ENCODE measurements at places on chromosomes 2 and 18. TPM values are rescaled to one million over a fixed set of nuclear protein-coding genes. Genes with fewer than 3 reads are reported as not detected.

The MAP3K19 gene
- not detected for total RNA-seq

The AKAIN1 gene
- not detected for total RNA-seq

The TGFA gene
- 1.2 TPM for total RNA-seq

DNA sequence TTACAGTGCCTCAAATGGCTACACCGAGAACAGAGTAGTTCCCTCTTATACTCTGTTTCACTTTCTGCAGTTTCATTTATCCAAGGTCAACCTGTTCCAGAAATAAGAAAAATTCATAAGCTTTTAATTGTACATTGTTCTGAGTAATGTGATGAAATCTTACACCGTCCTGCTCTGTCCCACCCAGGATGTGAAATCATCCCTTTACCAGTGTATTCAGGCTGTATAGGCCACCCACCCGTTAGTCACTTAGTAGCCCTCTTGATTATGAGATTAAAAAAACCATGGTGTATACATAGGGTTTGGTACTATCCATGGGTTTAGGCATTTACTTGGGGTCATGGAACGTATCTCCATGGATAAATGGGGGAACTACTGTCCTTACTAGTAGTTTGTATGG lies 29.8 kb downstream of the STARD6 start:
- DNase-seq: no peak

DNA sequence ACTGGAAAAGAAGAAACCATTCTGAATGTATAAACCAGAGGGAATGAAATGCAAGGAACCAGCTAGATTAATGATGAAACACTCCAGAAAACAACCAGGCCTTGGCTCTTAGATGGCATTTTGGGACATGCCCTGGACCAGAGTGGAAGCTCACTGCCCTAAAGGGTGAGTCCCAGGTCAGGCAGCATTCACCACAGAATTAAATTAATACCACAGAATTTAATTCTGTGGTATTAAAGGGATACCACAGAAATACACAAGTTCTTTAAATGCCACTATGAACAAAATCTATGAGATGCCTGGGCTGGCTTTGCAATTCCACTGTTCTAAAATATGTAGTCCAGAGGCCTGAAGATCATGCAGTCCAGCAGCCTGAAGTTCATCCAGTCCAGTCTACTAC lies 122.3 kb upstream of the KYNU start:
- DNase-seq: no peak

DNA sequence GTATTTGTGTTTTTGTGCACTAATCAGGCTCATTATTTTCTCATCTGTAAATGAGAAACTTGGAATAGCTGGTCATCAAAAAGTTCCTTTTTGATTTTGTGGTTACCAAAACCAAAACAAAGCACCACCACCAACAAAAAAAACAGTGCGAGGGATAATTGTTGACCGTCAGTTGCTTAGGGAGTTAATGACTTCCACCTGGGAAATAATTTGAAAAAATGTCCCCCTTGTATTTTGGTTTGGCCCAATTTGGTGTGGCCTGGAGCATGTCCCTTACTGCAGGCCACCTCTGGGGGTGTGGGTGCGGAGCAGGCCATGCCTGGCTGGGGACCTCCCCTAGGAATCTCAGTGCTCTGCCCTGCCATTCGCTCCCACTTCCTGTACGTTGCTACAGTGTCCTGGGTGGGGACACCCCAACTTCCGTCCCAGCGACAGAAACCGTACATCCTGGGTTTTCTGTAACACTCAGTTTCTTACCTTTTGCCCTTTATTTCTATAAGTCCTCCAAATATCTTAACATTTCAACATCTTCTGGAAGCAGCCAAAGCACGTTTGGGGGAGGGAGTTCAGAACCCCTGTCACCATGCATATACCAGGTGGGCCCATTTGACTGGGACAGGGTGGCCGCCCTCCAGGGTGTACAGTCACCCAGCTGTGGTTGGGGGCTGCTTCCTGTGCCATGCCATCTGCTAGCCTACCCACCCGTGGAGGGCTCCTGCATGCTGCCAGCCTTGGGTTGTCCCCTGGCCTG lies 31.3 kb downstream of the NCK2 start:
- DNase-seq: no peak

DNA sequence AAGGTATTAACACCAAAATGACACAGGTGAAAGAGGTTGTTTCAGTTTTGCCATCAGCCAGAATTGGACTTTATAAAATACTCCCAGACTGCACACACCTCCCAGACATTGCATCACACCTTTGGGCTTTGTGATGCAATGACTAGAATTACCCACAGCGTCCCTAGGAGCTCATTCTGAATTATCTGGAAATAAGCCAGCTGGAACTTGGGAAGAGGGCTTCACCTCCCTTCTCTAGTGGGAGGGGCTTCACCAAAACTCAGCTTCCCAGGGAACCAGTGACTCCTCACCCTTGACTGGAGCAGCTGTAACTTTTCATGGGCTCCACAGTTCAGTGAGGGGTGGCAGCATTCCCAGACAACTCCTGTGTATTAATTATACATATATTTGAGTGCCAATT lies 83.1 kb upstream of the BZW1 start:
- DNase-seq: no peak

DNA sequence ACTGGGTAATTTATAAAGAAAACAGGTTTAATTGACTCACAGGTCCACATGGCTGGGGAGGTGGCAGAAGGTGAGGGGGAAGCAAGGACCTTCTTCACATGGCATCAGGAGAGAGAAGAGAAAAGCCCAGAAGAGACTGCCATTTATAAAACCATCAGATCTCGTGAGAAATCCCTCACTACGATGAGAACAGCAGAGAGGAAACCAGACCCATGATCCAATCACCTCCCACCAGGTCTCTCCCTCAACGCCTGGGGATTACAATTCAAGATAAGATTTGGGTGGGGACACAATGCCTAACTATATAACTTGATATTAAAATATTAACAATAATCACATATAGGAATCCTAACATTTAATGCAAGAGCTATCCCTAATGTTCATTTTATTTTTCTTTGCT lies 31.8 kb downstream of the MEMO1 start:
- no peak for DNase-seq

DNA sequence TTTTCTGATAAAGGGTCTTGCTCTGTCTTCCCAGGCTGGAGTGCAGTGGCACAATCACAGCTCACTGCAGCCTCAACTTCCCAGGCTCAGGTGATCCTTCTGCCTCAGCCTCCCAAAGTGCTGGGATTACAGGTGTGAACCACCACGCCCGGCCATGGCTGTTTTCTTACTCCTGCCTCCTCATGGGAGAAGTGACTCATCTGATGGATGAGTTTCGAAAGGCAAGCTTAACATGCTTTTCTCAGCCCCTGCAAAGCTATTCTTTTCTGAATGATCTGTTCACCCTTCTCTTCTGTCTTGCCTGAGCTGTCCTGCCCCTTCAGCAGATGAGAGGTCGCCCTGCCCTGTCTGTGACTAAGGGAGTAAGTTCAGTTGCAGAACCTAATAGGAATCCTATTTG lies 929 bp upstream of the CREG2 start:
- no peak for DNase-seq

DNA sequence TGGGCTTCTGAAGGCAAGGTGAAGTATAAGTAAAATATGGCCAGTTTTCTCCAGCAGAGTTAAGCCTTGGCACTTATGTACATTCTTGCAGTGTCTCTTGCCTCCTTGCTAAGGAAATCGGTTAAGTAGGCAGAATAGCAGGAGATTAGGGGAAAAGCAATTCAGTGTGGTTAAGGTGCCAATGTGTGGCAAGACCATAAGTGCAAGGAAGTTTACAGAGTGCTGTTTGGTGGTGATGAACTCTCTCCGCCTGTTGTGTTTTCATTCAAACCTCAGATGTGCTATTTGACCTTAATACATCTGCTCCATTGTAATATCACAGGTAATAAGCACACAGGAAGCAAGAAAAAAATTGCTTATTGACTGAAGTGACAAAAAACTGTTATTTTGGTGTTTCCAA lies 156.1 kb downstream of the MGAT5 start:
- no peak for DNase-seq

GRCh38 chr2:101806123-101806522 lies 108.6 kb downstream of the MAP4K4 start:
- DNase-seq: no peak

DNA sequence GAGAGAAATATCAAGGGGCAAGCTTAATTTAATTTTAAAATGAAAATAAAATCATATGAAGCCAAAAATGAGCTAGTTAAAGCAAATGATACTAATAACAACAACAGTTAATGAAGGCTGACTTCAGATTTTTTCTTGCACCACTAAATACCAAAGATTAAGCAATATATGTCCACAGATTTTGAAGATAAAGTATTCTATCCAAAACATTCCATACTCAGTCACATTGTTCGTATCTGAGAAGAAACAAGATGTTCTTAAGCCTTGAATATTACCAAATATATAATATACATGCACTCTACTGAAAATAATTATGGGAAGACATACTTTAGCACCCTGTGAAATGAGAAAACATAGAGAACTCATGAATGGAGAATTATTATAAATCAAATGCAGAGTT lies 593.3 kb upstream of the SYT4 start:
- no peak for DNase-seq

- no peak for DNase-seq
Measured at GRCh38 chr2:173126819-173127218, 51.2 kb downstream of the MAP3K20 start.

GRCh38 chr2:223760838-223761502 lies 76.4 kb downstream of the AP1S3 start:
- DNase-seq: no peak

GRCh38 chr2:240594511-240595380 lies 8.2 kb downstream of the CAPN10 start:
- DNase-seq: no peak
